ENCODE measurements at places on chromosomes 16 and 17. TPM values are rescaled to one million over a fixed set of nuclear protein-coding genes. Genes with fewer than 3 reads are reported as not detected.
A peak's percentile ranks its signal among the peaks of the same experiment; 100 is the strongest.

GRCh38 chr17:73100363-73100762 lies 7.9 kb upstream of the SLC39A11 start:
- DNase-seq, result no peak

- no peak for DNase-seq
Observed at GRCh38 chr16:84557059-84557458, 52.6 kb upstream of the MEAK7 start.

Gene CDT1
- total RNA-seq, result 0.76 TPM

Gene DNAH17
- 0.40 TPM for total RNA-seq

Gene KCNJ2
- 11.9 TPM for total RNA-seq

DNA sequence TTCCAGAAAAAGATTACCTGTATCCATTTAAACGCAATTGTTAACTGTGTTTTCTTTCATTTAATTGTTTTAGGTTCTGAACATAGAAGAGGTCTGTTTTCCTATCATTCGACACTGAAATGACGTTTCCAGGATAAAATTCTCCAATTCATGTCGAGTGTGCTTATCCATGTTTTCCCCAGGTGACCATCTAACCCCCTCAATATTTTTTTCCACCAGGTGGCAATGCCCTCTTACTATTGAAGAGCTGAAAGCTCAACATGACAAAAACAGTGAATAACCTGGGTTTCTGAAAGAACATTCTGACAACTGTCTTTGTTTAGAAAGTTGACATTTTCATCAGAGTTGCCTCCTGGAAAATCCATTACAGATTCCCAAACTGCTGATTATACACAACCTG lies 948.7 kb downstream of the KCNJ2 start:
- no peak for DNase-seq

Gene SEPTIN12
- not detected for total RNA-seq

DNA sequence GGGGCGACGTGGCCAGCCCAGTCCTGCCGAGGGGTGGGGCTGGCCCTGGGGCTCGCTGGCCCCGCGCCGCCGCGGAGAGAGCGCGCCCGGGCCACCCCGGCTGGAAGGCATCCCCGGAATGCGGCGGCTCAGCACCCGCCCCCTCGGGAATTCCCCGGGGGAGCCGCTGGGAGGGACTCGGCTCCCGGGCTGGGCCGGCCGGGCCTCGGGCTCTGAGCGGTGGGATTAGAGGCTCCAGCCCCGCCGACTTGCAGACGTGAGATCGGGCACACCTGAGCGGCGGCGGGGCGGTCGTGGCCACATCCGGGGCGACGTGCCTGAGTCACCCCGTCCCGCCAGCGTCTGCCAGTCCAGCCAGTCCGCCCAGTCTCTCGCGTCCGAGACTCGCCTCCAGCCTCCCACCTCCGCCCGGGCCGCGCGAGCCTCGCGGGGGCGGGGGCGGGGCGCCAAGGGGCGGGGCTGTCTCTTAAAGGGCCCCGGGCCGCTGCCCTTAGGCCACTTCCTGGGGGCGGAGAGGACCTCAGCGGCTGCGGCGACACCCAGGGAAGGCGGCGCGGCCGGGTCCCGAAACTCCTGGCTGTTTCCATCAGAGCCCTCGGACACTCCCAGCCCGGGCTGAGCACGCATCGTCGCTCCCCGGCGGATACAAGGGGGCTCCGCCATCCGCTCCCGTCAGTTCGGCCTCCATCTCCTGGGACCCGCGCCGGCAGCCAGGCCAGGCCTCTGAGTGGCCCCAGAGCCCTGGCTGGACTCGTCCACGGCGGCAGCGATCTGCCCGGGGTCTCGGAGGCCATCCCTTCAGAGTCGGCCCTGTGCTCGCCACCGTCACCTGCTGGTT lies at the start of gene KCTD11:
Gene KCTD11, plus strand, starts transcription at position 498 of the 838 bp plus-strand sequence.
- DNase-seq, result peak; percentile 95

Gene RAB34
- total RNA-seq, result 81.3 TPM

Gene GLTPD2
- not detected for total RNA-seq

Gene CD300LB
- 1.2 TPM for total RNA-seq

GRCh38 chr17:81196505-81197408 lies 26.0 kb downstream of the CEP131 start:
- no peak for DNase-seq

Gene CCDC200
- total RNA-seq, result 0.62 TPM

DNA sequence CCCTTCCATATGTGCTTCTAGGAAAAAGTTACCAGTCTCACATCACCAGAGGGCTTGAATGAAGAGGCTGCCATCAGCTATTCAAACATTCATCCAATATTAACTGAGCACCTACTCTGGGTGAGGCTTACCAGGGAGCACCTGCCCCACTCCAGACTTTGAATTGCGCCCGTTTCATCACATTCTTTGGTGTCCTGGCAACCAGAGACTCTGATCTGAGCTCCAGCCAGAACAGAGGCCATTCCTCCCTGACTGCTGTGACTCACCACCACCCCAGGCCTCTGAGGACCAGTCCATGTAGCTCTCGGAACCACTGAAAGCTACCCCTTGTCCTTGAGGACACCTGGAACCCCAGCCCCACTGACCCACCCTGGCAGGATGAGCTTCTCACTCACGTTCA lies at the start of gene C16orf96:
Gene C16orf96, plus strand, starts transcription at position 229 of the 400 bp plus-strand sequence. Its CDS starts 150 bp downstream, at position 379.
- DNase-seq, result no peak

- DNase-seq, result peak; percentile 76
Observed at GRCh38 chr16:7025616-7026190, 306.9 kb upstream of the RBFOX1 start.

DNA sequence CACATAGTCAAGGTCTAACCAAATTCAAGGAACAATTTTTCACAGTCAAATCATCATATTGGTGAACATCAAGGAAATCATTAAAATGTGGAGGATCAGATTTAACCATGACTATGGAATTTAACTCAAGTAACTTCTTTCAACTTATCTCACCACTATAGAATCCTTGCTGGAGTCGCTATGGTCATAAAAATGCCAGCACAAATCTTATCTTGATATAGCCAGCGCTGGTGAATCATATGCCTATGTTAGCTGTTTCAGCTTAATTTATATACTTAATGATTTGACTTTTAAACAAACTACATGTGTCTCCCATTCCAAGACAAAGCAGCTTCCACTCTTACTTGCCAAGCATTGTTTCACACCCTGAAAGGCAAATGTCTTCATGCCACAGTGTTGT lies 416.4 kb downstream of the CDH11 start:
- no peak for DNase-seq

- DNase-seq, result no peak
Observed at GRCh38 chr16:27531186-27531585, 18.5 kb downstream of the GTF3C1 start.

Gene MT4
- not detected for total RNA-seq

- peak; percentile 79 for DNase-seq
Observed at GRCh38 chr16:88558457-88559442, 11.5 kb upstream of the ZC3H18 start.

DNA sequence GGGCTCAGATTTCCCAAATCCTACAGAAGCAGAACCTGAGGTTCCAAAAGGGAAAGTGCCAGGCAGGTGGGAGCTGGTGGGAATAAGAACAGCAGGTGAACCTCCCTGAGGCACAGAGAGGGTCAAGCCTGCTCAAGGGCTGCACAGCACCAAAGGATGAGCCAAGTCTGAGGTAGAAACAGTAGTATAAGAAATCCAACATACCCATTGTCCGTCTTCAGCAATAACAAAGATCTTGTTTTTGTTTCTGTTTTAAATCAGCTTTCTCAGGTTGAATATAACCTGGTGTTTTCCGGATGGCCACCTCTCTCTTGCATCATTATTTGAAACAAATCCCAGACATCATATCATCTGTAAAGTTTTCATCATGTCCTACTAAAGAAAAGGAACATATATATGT lies 10.6 kb upstream of the CES3 start:
- DNase-seq, result no peak

DNA sequence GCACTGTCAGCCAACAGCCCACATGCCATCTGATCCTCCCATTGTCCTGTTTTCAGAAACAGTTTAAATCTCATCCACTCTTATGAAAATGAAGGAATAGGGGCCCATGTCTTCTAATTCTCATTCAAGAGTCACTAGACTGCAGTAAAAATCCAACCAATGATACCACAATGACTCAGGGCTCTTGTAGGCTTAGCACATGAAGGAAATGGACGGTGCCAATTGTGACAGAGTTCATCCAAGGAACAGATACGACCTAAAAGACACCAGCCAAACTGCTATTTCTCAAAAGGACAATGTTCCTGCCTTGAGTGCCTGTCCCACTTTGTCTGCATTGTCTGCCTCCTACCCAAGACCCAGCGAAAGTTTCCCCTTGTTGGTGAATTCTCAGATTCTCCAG lies 204.8 kb upstream of the COX10 start:
- DNase-seq, result no peak

- no peak for DNase-seq
Observed at GRCh38 chr17:61955619-61956018, 27.8 kb upstream of the INTS2 start.

GRCh38 chr17:67682196-67682595 lies 35.5 kb upstream of the NOL11 start:
- DNase-seq, result no peak

- DNase-seq, result no peak
Observed at GRCh38 chr17:14699574-14700185, 398.8 kb downstream of the HS3ST3B1 start.

DNA sequence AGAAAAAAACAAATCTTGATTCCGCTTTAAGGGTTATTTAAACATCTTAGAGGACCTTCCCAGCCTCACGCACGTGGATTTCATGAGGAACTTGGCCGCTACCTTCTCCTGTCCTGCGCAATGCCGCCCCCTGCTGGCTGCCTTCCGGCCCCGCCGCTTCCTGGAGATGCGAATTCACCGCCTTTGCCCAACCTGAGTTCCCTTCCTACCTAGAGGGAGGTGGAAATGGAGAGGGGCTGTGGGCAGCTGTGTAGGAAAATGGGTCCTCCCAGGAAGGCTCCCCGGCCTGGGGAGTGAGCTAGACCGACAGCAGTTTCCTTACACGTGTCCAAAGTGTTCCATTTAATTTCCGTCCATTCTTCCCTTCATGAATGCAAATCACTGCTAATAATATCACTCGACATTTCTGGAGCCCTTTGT lies 1.0 kb upstream of the ABCC12 start:
- peak; percentile 92 for DNase-seq

DNA sequence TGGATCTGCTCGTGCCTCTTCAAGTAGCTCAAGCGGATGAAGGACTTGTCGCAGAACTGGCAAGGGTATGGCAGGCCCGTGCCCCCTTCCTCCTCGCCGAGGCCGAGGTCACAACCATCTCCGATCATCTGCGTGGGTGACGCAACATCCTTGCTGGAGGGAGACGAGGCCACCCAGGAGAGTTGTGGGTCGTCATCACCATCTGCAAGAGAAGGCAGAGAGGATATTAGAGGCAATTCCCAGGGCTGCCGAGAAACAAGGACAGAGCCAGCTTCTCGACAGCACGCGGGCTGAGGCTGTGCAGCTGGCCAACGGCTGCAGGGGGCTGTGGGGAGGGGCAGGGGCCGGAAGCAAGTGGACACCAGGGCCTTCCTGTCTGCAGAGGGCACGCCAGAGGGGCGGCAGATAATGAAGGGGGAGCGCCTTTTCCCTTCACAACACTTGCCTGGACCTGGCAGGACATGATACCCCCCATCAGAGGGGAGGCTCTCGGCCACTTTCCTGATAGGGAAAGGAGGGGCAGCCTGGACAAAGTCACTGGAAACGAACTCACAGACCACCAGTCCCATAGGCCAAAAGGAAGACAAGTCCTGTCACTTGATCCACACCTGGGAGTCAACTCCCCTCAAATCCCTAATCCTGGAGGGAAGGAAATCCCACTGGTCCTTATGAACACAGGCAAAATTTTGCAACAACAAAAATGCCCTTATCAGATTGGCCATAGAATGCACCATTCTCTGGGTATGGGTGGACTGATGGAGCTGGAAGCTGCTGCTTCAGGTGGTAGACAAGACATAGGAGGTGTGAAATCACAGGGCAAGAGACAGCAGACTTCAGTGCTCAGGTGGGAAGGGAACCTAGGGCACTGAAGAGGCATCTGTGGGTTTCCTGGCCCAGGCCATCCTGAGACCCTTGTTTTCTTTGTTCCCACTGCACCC lies 217.0 kb downstream of the ZNF423 start:
- no peak for DNase-seq

DNA sequence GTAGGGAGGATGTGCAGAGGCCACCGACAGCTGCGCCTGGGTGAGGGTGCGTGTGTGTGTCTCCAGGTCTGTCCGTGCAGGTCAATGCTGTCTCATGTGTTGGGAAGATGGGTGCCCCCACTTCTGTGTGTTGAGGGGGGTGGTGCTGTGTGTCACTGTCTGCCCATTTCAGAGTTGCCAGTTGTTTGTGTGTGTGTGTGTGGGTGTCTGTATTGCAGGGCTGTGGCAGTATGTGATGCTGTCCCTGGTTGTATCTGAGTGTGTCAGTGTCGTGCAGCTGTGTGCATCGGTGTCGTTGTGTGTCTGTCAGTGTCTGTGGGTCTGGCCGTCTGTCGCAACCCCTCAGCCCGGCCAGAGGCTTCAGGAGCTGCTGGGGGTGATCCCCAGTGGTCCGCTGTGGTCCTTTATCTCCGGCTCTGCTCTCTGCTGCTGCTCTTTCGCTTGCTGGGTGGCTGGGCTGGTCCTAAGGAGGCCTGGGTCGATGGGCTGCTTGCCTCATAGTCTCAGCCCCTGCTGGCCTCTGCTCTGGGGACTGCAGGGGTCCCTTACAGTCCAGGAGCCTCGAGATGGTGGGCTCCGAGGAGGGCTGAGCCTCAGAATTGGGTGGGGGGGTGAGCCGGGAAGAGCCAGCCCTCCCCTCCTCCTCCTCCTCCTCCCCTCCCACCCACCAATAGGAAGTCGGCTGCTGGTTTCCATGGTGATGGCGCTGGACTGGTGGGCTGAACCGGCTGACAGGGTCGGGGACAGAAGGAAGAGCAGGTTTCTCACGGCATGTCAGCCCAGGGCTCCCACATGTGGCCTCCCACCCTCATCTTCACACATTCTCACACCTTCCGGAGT lies at the start of gene TSPOAP1:
Gene TSPOAP1, minus strand, starts transcription at position 601 of the 840 bp plus-strand sequence. CDS start 875 bp downstream, outside the sequence.
- no peak for DNase-seq

GRCh38 chr17:52827526-52827925 lies 669.0 kb upstream of the CA10 start:
- DNase-seq, result no peak

DNA sequence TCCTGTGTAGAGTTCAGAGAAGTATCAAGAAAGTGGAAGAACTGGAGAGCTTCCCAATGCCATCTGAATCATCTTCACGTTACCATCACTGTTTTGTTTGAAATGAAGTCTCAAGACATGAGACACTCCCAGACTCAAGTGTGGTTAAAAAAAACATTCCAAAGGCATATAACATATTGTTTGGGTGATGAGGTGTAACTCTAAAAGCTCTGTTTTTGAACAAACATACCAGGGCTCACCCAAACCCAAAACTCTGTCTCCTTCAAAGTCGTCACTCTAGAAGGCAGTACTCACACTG lies 6.3 kb upstream of the ZCCHC14 start:
- no peak for DNase-seq
